ENCODE measurements at places on chromosomes 16 and 17.

DNA sequence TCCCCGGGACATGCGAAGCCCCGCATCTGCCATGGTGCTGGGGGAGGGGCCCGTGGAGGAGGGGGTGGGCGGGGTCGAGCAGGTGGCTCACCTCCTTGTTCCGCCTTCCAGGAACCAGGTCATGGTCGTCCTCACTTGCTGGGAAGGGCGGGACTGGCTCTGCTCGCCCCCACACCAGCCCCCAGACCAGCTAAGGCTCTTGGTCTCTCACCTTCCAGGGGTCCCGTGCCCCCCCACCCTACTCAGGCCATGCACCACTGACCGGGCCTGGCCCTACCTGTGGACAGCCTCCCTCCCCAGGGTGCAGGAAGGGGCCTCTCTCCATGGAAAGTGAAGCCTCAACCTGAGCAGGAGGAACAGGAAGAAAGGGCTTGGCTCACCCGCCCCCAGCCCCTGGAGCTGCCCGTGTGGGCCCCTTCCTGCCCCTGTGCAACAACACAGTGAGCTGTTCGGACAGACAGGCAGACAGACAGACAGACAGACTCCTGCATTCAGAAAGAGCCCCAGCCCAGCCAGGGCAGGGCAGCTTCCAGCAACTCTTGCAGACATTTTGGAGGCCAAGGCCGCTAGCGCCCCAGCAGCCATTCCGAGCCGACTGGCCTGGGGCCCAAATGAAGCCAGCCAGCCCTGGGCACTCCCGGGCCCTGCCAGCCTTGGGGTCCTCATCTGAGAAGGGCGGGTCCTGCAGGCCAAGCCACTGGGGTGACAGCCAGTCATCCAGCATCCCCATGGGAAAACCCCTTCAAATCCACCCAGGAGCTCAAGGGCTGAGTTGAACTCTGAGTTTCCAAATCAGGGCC, 8.1 kb upstream of the KREMEN2 start:
- H3K27ac ChIP-seq: no peak overlapping the region
- H3K4me1 ChIP-seq: peaks cover 13% of the 10 kb centered on the region
- DNase-seq: no peak
- H3K4me3 ChIP-seq: no peak overlapping the region

DNA sequence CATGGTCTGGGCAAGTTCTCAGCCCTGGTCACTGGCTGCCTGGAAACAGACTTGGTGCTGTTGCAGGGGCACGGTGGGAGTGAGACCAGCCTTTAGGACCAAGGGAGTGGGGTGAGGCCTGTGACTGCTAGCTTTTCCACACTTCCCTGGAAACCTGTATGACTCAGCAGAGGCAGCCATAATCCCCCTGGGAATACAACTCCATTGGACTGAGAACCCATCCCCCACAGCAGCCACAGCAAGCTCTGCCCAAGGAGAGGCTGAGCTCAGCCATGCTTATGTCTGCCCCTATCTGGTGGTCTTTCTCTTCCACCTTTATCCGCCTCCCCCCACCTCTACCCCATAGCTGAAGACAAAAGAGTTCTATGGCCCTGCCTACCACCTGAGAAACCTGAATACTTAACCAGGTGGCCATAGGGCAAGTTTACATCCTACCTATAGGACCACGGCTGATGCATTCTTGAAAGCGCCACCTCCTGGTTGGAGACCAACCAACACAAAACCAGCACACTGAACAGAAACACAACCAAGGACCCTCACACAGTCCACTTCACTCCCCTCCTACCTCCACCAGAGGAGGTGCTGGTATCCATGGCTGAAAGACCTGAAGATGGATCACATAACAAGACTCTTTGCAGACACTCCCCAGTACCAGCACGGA, 816.2 kb upstream of the SOX9 start:
- H3K27ac ChIP-seq: no peak overlapping the region
- H3K36me3 ChIP-seq: no peaks in the 10 kb centered on the region

- H3K27ac ChIP-seq: peak overlapping the region; percentile 95
- H3K27me3 ChIP-seq: no peaks in the 10 kb centered on the region
Observed at GRCh38 chr16:57618296-57619132, 9.9 kb upstream of the ADGRG1 start.

DNA sequence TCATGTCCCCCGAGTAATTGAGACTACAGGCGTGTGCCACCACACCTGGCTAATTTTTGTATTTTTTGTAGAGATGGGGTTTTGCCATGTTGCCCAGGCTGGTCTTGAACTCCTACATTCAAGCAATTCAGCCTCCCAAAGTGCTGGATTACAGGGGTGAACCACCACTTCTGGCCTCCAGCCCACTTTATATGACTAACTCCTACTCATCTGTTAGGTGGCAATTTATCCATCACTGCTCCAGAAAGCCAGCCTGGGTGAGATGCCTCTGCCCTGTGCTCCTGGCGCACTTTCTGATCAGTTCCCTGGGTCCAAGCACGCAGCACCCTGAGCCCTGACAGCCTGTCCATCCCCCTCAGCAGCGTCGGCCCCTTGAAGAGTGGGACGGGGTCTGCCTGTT, 29.4 kb downstream of the ADAM11 start:
- no peak overlapping the region for H3K27ac ChIP-seq
- H3K27me3 ChIP-seq: no peaks in the 10 kb centered on the region
- H3K4me3 ChIP-seq: no peak overlapping the region
- no peak for DNase-seq

GRCh38 chr17:69495787-69496186, 81.3 kb downstream of the MAP2K6 start:
- DNase-seq: no peak
- H3K4me3 ChIP-seq: no peak overlapping the region
- H3K27ac ChIP-seq: no peak overlapping the region
- peaks cover 2% of the 10 kb centered on the region for H3K4me1 ChIP-seq
- no peaks in the 10 kb centered on the region for H3K36me3 ChIP-seq
- H3K27me3 ChIP-seq: no peaks in the 10 kb centered on the region

DNA sequence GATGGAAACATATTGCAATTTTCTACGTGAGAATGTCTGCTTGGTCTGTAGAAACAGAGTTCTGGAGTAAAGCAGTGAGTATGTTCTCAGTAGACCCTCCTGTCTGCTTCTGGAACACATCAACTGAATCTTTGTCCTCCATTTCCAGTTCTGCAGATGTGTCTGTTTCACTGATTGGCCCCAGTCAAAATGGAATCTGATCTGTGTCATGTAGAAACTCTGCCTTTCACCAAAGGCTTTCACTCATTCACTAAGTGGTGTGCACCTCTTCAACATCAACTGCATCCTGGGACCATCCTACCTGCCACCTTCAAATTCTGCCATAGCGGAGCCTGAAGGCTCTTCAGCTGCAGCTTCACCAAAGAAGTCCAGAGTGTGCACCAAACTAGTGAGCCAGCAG, 2.8 kb upstream of the ZNF267 start:
- H3K4me1 ChIP-seq: no peaks in the 10 kb centered on the region
- no peaks in the 10 kb centered on the region for H3K27me3 ChIP-seq
- no peaks in the 10 kb centered on the region for H3K36me3 ChIP-seq
- no peak overlapping the region for H3K27ac ChIP-seq

GRCh38 chr17:41651625-41652460, 27.5 kb upstream of the KRT17 start:
- no peak overlapping the region for H3K4me3 ChIP-seq
- peak overlapping the region; percentile 55 for H3K27ac ChIP-seq
- DNase-seq: peak; percentile 91
- H3K27me3 ChIP-seq: no peaks in the 10 kb centered on the region
- H3K4me1 ChIP-seq: peaks cover 74% of the 10 kb centered on the region

DNA sequence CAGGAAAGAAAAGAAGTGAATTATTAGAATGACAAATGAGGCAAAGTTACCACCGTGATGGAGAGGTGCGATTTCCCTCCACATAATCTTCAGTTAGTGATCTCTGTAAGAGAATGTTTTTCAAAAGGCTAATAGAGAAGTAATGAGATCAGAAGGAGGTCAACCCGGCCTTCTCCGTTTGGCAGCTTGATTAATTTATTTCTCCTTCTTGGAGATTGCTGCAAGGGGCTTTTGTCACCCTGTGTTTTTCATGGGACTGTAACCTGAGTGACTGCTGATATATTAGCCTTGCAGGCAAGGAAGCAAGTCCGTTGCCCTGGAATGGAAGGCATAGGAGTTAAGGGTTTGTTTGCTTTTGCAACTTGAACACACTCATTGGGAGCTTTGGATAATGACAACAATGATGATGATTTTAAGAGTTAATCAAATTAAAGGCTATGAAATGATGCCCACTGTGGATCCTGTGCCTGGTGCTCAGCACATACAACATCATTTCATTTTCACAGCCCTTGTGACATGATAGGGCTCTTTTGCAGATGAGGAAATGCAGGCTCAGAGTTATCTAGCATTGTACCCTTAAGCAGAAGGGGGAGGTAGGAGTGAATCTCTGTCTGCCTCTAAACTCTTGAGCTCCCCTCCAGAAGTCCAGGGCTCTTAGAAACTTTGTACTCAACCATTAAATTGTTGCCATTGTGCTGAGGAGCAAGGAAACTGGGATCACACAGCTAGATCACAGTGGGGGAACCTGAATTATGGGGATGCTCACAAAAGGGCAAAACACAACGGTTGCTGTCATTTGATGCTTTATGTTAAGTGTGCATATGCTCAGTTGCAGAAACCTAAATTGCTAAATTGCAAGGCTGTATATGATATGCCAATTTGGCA, 226.3 kb downstream of the WWOX start:
- H3K4me1 ChIP-seq: peaks cover 2% of the 10 kb centered on the region
- DNase-seq: no peak
- H3K4me3 ChIP-seq: no peak overlapping the region
- H3K36me3 ChIP-seq: no peaks in the 10 kb centered on the region

DNA sequence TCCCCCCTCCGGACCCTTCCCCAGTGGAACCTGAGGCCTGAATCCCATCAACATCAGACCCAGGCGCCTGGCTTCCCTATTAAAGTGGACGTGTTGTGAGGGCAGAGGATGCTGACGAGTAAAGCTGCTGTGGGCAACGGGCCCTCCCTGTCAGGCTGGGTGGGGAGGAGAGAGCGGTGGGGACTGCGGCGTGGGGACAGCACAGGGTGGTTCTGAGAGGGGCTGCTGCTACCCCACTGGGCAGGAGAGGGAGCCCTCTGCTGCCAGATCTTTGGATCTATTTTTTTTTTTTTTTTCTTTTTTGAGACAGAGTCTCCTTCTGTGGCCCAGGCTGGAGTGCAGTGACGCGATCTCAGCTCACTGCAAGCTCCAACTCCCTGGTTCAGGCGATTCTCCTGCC, 5.9 kb downstream of the CA5A start:
- H3K27ac ChIP-seq: no peak overlapping the region
- H3K4me3 ChIP-seq: no peak overlapping the region
- H3K27me3 ChIP-seq: no peaks in the 10 kb centered on the region
- no peaks in the 10 kb centered on the region for H3K4me1 ChIP-seq
- no peak for DNase-seq

GRCh38 chr17:75693500-75694481, 26.7 kb downstream of the SAP30BP start:
- H3K36me3 ChIP-seq: peaks cover 58% of the 10 kb centered on the region
- peaks cover 28% of the 10 kb centered on the region for H3K4me1 ChIP-seq
- DNase-seq: no peak

DNA sequence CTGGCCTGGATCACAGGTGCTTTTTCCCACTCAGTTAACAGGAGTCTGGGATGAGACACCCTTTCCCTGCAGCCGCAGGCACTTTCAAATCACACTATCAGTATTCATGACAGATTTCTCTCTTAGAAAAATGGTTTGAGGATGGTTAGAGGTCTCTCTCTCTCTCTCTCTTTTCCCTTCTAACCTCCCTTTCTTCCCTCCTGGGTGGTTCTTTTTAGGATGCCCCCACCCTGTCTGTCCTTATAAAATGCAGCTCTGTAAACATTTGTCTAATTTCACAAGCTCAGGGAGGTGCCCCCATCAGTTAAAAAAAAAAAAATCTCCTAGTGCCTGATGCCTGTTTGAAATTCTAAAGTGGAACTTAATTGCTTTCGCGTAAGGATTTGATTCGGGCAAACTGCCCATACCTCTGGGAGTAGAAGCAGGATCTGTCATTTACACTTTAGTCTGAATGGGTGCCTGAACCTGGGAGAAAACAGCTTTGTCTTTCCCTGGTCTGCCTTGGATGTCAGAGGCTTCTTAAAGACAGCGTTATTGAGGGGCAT, 158.8 kb downstream of the CCDC182 start:
- no peak overlapping the region for H3K27ac ChIP-seq
- H3K4me1 ChIP-seq: no peaks in the 10 kb centered on the region
- no peaks in the 10 kb centered on the region for H3K27me3 ChIP-seq
- H3K36me3 ChIP-seq: peaks cover 2% of the 10 kb centered on the region
- H3K4me3 ChIP-seq: no peak overlapping the region

DNA sequence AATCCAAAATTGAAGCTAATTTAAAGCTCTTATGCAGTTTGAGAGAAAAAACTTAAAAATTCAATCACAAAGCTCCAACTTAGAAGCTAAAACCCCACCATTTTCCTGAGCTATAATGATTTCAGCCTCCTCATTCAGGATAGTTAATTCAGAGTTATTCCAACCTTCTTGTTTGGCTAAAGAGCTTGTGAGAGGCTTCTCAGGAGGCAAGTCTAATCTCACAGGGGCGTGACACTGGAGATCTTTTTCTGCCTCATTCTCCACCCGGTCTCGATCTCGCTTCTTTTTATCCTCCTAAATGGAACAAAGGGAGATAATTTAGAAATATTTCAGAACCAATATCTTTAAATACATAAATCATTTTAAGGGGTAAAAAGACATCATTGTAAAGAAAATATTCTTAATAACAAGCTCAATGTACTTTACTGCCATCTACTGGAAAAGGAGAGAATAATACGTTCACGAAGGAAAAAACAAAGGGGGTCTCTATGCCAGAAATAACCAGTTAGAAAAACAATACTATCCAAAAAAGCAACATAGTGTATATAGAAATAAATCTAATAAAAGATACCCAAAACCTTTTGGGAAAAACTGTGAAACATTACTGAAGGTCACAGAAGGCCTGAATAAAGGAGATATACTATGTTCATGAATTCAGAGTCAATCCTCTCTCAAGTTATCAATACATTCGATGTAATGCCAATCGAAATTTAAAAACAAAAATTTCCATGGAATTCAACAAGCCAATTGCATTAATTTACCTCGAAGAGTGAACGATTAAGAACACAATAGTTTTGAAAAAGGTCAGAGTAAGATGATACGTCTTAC, 13.9 kb downstream of the BRD7 start:
- no peaks in the 10 kb centered on the region for H3K27me3 ChIP-seq
- H3K36me3 ChIP-seq: peaks cover 40% of the 10 kb centered on the region
- H3K4me3 ChIP-seq: no peak overlapping the region
- no peak overlapping the region for H3K27ac ChIP-seq
- H3K4me1 ChIP-seq: no peaks in the 10 kb centered on the region
- no peak for DNase-seq

DNA sequence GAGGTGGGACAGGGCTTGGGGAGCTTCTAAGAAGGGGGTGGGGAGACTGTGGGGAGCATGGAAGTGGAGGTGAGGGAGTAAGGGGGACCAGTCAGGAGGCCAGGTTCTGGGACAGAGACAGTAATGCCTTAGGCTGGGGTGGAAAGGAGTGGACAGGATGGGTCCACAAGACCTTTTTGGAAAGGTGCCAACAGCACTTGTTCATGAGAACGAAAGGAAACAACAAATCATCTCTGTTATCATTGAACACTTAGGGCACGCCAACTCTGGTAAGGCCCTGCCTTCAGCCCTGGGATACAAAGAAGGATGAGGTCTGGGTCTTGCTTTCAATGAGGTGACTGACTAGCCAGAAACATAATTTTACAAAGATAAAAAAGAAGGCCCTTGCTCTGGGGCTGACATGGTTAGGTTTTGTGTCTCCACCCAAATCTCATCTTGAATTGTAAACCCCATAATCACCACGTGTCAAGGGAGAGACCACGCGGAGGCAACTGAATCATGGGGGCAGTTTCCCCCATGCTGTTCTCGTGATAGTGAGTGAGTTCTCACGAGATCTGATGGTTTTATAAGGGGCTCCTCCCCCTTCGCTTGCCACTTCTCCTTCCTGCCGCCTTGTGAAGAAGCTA, 113.8 kb downstream of the SLC39A11 start:
- H3K27me3 ChIP-seq: no peaks in the 10 kb centered on the region
- no peak overlapping the region for H3K4me3 ChIP-seq
- H3K4me1 ChIP-seq: peaks cover 16% of the 10 kb centered on the region
- no peaks in the 10 kb centered on the region for H3K36me3 ChIP-seq
- no peak overlapping the region for H3K27ac ChIP-seq
- DNase-seq: peak; percentile 36

Data from large intestine (tissue), 12 donors.